Effector CD4-positive, alpha-beta T cell (primary cell): ENCODE measurements at places on chromosomes 2 and 18.

- no peak for DNase-seq
Observed at GRCh38 chr2:239341146-239341732, 59.6 kb downstream of the HDAC4 start.

GRCh38 chr18:48866856-48867255 lies 83.9 kb downstream of the SMAD7 start:
- DNase-seq = no peak

- no peak for DNase-seq
Observed at GRCh38 chr2:37904993-37905392, 20.1 kb upstream of the RMDN2 start.

DNA sequence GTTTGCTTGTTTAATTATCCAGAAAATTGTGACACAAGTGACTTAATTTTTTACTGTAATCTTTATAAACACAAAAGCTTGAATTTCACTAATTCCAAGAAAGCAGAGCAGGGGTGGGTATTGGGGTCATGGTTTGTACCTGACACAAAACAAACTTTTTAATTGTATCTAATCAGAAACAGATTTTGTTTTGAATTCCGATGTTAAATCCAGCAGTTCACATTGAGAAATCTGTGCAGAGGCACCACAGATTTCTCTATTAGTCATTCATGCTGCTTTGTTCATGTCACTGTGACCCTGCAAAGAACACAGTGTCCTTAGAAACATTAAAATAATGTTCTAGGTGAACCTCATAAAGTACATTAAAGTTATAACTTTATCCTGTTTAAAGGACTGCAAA lies 443.4 kb downstream of the NYAP2 start:
- DNase-seq = no peak

DNA sequence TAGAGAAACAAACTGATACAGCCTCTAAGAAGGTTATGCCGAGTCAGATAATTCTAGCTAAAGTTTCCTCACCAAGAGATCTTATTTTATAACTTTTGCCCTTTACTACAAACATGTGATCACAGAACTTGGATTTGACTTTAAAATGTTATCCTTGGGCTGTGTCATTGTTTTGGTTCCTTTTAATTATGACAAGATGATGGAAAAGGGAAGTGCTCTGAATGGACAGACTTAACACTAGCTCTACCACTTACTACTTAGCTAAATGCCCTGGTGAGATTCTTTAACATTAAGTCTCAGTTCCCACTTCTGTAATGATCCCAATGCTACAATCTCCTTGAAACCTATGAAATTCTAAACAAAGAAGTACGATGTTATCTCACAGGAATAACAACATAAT lies 69.9 kb downstream of the RTTN start:
- DNase-seq = no peak

- no peak for DNase-seq
Observed at GRCh38 chr18:70418546-70419311, 129.9 kb downstream of the SOCS6 start.

DNA sequence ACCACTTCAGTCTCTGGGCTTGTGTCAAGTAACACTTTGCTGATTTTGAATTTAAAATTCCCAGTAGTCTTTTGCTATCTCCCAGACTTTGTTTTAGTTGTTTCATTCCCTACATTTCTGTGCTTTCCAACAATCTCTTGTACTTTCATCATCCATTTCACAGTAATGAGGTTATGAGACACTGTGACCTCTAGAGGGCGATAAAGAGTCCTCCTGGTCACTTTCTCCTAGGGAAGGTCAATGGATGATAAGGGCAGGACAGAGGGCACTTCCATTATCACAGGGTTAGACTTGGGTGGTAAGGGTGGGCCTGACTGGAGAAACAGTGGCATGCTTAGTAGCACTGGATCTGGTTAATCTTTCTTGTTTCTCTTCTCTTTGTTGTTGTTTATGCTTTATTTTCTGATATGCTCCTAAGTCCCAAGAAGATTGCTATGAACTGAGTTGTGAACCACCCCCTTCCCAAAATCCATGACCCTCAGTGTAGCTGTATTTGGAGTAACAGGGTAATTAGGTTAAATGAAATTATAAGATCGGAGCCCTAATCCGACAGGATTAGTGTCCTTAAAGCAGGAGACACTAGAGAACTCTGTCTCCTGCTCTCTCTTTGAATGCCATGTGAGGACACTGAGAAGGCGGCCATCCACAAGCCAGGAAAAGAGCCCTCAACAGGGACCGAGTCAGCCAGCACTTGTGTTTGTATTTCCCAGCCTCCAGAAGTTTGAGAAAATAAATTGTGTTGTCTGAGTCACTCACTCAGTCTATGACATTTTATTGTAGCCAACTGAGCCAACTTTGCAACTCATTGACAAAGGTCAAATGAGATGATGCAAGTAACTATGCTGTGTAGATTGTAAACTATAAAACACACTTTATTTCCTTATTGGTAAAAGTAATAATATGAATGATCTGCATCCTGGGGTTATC lies 779.2 kb downstream of the CNTNAP5 start:
- no peak for DNase-seq
